ENCODE measurements at places on chromosomes 4 and X.

DNA sequence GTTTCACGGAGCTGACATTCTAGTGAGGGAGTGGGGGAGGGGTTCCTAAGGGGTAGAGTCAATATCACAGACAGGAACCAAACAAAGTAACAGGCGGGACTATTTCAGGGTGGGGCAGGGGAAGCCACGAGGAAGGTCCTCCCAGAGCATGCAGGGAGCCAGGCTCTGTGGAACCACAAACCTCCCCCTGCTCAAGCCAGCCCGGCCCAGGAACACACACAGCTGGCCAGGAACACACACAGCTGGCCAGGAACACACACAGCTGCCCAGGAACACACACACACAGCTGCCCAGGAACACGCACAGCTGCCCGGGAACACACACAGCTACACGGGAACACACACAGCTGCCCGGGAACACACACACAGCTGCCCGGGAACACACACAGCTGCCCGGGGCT lies 24.8 kb downstream of the EVC2 start:
- DNase-seq: no peak

DNA sequence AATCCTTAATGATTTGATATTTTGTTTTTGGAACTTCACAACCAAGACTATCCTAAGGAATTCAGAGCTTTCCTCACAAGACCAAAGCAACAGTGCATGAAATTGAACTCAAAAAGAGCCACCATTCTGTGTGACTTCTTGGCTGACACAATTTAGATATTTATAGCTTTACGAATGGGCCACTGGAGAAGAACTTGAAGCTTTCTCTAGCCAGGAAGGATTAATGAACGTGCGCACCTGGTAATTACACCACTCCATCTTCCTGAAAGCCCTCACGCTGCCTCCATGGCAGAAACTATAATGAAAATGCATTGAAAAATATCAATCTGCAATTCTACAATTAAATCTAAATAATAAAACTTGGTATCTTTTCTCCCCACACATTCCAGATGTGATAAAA lies 1057.8 kb downstream of the DMD start:
- no peak for DNase-seq

- no peak for DNase-seq
Observed at GRCh38 chr4:71402616-71403015, 63.8 kb downstream of the SLC4A4 start.

- no peak for DNase-seq
Observed at GRCh38 chr4:13592220-13592619, 35.3 kb downstream of the BOD1L1 start.

DNA sequence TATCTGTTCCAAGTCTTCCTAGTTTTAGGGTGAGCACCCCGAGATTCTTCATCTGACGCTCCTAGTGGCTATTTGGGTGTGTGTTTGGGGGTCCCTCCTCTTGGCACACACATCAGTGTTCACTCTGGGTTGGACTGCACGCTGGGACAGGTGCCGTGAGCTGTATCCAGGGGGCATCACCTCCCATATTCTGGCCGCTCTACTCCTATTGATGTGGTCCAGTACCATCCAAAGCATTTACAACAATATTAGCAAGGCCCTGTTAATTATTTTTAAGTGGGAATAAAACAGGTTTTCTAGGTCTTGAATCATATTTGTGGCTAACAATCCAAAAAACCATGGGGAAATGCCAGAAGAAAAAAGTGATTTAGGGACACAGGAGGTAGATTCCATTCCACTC lies 26.4 kb downstream of the CYTL1 start:
- DNase-seq: no peak

- DNase-seq: no peak
Observed at GRCh38 chr4:186693159-186693815, 30.4 kb downstream of the FAT1 start.

DNA sequence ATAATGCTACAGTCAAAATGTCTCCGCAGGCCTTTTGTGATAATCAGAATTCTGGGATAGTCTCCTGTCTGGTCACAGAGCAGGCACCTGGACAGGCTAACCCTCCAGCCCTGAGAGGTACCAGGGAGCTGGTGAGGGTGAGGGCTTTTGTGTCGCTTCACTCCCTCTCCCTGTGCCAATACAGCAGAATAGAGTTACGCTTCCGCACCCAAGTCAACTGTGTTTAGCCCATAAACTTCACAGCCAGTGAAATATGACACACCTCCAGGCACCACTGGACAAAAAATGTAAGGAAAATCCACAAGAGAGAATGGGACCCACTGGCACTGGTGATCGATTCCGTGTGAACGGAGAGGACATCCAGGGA lies 1.3 kb downstream of the GAK start:
- no peak for DNase-seq

GRCh38 chrX:97199501-97199900 lies 315.8 kb downstream of the RPA4 start:
- DNase-seq: no peak

DNA sequence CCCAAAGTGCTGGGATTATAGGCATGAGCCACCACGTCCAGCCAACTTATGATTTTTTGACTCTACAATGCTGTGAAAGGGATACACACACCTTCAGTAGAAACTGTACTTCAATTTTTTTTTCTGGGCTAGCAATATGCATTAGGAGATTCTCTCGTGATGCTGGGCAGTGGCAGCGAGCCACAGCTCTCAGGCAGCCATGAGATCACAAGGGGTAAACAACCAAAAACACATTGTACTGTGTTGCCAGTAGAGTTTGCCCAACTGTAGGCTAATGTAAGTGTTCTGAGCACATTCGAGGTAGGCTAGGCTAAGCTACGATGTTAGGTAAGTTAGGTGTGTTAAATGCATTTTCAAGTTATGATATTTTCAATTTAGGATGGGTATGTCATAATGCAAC lies 25.7 kb downstream of the RAB33A start:
- DNase-seq: no peak

- DNase-seq: no peak
Observed at GRCh38 chr4:169621731-169622492, 1.5 kb downstream of the CLCN3 start.

- DNase-seq: no peak
Observed at GRCh38 chrX:108072746-108073145, 18.6 kb downstream of the PSMD10 start.

GRCh38 chr4:154407443-154407842 lies 84.2 kb downstream of the DCHS2 start:
- no peak for DNase-seq

DNA sequence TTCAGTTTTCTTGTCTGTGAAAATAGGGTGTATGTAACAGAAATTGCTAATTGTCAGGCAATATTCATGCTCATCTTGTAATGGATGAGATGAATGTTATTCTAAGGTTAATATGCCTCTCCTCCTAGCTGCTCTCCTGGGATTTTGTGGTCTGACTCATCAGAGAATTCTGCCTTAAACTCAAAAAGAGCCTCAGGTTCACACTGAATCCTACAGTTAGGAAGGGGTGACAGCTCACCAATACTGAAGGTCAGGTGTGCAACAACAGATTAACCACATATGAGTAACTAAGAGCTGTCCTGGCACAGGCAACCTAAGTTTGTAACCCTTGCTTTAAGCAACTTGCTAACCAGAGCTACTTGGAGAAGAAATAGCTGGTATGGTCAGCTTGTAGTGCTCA lies 197.7 kb downstream of the SPATA18 start:
- DNase-seq: no peak

DNA sequence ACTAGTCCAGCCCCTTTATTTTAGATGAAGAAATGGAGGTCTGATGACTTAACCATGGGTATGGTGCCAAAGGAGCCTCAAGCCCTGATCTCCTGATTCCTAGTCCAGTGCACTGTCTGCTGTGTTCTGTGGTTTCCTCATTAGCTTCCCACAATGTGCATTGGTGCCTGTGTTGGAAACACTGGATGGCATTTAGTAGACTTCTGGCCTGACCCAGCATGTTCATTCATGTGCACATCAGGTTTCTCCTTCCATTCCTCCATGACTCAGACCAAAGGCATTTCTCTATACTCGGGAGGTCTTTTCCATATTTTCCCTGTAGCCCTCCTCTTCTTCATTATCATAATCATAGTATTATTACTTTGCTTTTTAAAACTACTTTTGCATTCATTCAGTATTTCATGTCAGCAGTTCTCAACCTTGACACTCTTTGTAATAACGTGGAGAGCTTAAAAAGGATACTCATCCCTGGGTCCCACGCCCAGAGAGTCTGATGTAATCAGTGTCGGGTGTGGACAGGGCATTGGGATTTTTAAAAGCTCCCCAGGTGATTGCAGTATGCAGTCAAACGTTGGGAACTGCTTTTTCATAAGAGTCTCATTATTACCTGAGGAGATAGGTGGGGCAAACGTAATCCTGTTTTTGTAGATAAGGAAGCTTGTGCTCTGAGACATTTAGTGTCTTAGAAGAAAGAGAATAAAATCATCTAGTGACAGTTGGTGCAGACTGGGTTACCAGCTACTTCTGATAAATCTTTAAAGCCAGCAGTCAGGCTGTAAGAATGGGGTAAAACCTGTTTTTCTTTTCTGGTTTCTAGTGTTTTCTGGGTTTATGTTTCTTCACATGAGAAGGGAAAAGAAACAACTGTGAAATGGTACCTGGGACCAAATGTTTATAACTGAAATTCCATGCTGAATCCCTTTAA lies 40.9 kb upstream of the XK start:
- DNase-seq: no peak

DNA sequence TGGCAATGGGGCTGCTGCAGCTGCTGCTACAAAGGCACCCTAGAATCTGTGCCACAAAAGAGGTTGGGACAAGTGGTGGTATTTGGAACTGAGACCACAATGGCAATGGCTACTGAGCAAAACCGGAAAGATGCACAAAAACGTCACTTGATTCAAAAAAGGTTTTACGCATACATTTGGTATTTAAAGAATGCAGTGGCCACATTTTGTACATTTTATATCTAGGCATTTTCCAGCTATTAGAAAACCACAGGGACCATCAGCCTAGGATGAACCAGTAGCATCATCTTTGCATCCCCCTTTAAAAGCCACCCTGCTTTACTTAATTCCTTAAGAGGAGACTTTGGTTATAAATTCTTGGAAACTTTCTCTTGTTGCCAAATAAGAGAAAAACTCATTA lies 104.8 kb upstream of the CXCL13 start:
- no peak for DNase-seq

DNA sequence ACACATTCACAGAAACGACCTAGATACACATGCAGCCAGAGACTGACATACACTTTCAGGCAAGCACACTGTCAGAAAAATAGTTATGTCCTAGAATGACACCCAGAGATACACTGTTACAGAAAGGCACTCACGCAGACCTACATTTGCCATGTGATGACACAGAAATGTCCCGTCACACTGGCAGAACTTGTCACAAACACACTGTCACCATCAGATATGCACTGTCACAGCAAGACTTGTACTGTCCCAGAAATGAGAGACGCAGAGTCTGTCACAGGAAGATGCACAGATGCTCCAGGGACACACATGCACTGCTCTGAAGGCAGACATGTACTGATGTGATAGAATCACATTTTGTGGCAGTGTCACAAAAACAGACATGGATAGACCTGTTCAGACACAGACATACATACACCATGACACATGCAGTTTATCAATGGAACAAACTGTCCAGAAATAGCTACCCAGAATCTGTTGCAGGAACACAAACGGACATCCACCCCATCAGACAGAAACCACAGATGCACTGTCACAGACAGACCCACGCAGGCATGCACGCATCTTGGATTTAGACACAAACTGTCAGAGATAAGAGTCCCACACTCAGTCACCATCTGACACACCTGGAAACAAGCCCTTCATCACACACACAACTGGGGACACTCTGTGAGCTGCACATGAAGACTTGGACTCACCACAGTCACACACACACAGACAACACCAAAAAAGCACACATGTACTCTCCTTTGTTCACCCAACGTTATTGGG lies 1.3 kb upstream of the PIM2 start:
- no peak for DNase-seq

GRCh38 chr4:105674011-105674410 lies 34.5 kb downstream of the INTS12 start:
- DNase-seq: no peak

- DNase-seq: no peak
Observed at GRCh38 chrX:13283950-13284546, 35.8 kb downstream of the ATXN3L start.

DNA sequence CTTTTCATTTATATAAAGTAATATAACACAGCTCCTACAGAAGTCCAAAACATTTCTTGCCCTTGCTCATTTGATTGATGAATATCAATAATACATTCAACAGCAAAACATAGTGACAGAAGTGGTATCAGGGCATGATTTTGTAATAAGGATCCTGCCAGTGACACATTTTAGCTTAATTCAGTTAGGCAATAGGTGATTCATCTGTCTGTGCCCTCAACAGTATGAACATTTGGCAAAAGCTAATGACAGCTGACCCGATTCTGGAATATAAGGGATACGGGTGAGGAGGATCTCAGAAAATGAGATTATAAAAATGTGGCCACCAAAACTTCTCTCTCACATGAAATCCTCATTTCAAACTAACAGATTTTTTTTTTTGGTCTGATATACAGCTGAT lies 294.0 kb downstream of the CAMK2D start:
- no peak for DNase-seq
